ENCODE measurements at places on chromosomes 11 and 22.

DNA sequence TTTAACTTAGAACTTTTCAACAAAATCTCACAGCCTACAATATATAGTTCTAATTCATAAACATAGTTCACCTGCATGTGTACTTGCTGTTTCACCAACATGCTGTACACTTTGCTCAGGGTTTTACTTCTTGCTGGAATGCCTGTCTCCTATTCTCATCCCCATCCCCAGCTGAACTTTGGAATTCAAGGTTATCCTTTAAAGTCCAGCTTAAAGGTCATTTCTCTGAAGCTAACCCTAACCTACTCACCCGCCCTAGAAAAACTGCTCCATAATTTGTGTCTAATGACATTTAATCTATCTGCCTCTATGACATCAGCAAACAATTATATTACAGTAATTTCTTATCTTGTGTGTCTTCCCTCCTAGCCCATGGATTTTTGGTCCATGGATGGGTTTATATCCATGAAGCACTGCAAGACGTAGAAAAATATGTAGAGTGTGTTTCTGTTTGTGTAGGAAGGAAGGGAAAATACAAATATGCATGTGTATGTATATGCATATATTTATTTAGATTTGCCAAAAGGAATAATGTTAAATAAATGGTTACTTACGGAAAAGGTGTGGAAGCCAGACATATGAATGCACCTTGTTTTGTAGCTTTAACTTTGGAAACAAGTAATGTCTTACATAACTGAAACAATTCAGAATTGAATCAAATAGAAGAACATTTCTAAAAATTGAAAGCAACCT is 99.5 kb upstream of the APOA1 start:
- no peak for DNase-seq

GRCh38 chr11:103948187-103948763 is 88.2 kb upstream of the DDI1 start:
- no peak for DNase-seq

DNA sequence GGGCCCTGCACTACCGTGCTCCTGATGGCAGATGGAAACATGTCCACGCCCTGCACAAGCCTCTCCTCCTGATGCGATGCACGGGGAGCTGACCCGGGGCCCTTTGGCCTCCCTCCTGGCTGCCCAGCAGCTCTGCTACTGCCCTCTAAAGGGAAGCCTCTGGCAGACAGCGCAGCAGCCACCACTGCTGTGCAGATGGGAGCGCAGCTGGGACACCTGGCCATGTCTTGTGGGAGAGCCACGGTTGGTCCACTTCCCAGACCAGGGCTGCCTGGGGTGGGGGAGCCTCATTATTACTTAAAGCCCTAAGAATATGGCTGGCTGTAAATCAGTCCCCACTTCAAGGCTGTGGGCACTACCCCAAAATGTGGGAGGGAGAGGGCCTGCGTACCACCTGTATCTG is 38.3 kb downstream of the TBX1 start:
- no peak for DNase-seq

- DNase-seq: no peak
Observed at GRCh38 chr11:74838188-74838587, 89.5 kb downstream of the RNF169 start.

GRCh38 chr11:12968826-12969225 is 40.3 kb upstream of the RASSF10 start:
- DNase-seq: no peak

- no peak for DNase-seq
Observed at GRCh38 chr22:30486661-30487115, 14.9 kb upstream of the SEC14L3 start.

DNA sequence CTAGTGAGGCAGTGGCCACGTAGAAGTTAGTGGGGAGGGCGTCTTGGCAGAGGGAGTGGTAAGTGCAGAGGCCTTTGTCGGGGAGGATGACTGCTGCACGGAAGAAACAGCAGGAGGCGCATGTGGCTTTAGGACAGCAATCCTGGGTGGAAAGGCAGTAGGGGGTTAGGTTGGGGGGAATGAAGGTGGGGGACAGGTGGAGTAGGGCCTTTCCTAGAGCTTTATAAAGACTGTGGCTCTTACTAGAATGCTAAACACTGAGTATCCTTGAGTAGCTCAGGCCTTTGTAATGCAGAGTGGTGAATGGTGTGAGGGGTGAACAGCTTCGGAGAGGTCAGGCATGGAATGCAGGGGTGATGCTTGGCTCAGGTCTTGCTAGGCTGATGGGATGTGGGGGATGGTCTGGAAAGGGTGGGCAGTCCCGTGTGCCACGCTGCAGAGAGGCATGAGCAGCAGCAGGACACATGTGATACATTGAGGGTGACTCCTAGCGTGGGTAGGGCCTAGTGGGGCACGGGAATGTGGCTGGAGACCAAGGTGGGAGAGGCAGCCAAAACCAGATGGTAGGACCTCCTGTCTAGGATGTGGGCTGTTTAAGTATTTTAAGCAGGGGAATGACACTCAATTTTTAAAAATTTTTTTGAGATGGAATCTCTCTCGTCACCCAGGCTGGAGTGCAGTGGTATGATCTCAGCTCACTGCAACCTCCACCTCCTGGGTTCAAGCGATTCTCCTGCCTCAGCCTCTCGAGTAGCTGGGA is 19.2 kb downstream of the AP2A2 start:
- DNase-seq: no peak

DNA sequence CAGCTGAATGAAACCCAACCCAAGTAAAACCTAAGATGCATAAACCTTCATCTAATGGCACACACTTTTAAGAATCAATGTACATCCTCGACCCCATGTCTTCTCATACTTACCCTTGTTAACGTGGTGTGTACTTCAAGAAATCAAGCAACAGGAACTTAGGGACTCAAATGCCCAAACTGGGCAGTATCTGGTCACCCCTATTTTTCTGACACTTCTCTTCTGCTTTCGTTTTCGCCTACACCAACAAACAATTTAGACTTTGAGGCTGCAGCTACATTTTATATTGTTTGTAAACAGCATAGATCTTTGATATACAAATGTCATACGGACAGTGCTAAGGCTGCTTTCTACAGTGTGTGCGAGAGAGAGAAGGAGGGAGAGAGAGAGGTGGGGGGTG is 1044.0 kb downstream of the NTM start:
- no peak for DNase-seq

DNA sequence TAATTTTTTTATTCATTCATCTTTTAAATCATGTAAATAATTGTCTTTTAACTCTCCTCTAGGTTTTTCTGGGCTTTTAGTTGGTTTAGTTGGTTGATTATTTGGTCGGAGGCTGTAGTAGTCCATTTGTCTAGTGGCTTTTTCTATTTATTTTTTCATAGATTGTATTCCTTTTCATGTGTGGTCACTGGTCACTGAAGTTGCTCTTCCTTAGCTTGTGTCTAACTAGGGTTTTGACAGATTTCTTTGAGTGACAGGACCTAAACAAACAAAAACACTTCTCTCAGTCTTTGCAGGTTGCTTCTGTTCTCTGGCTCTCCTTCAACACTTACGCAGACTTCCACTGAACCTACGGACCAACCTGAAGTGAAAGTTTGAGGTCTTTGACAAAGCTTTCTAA is 112.6 kb downstream of the EMSY start:
- no peak for DNase-seq

DNA sequence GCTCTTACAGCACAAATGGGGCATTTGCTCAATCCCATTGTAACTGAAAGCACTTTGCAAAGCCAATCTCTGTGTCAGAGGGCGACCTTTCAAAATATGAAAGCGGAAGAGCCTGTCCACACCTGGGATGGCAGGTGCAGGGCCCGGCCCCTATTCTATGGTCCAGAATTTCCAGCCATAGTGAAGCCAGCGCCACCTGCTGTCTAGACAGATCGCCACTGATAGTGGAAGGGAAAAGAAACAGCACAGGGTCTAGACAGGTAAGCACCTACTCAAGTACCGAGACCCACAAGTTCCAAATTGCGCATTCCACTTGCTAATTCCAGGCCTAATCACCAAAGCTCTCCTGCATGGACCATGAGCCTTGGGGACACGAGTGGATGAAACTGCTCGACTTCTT is 141.4 kb downstream of the NTM start:
- DNase-seq: no peak

DNA sequence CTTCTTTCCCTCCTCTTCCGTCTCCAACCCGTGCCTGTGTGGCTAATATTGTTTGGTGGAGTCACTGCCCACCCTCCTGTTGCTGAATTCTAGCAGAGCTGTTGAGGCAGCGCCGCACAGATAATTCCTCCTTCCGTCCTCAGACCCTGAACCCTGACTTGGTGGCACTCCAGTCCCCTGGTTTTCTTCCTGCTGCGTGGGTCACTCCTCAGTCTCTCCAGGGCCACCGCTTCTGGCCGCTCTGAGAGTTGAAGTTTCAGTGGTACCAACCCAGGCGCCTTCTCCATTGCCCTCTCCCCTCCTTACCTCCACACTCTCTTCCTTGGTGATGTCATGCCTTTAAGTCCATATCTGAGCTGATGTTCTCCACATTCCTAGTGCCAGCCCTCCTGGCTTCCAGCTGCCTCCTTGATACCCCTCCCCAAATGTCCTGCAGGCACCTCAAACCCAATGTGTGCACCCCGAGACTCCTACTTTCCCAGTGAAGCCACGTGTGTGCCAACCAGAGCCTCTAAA is 54.5 kb upstream of the RASD2 start:
- no peak for DNase-seq
